ENCODE measurements at places on chromosomes 3 and 15. TPM values are rescaled to one million over a fixed set of nuclear protein-coding genes. Genes with fewer than 3 reads are reported as not detected.

Gene DUOXA2
- not detected for polyA plus RNA-seq

Gene GPR62
- 0.03 TPM for polyA plus RNA-seq

Gene TMEM212
- not detected for polyA plus RNA-seq

Gene FOXB1
- polyA plus RNA-seq = 0.09 TPM

Gene FBXO40
- not detected for polyA plus RNA-seq

DNA sequence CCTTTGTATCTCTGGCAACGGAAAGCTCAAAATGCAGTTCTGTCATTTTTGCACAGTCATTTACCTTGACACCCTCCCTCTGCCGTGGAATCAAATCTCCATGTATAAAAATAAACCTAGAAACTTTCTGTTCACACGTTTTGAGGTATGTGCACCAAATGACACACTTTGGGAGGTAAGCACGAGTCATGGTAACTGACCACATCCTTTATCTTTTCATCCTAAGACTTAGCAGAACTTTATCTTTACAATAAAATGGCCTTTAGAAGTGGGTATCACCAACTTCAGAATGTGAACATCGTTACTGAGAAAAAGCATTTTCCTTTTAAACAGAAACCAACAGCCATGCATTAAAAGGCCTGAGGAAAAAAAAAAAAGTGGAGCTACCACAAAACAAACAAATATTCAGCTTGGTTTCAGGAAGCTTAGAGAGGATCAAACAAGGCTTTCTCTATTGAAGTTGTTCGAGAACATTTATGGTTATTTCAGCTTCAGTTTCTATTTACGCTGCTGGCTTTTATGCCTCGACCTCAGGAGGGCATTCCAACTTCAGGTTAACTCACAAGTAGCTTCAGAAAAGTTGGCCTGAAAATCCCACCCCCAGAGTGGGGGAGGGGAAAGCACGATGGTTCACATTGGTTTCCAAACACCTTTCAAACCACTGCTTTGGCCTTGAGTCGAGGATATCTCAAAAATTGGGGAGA lies 171.1 kb upstream of the ICE2 start:
- DNase-seq = no peak

- no peak for DNase-seq
These were observed 468.3 kb upstream of the CBLB start for GRCh38 chr3:106337116-106337515.

- no peak for DNase-seq
These were observed 161.8 kb upstream of the BFSP2 start for GRCh38 chr3:133238015-133238414.

DNA sequence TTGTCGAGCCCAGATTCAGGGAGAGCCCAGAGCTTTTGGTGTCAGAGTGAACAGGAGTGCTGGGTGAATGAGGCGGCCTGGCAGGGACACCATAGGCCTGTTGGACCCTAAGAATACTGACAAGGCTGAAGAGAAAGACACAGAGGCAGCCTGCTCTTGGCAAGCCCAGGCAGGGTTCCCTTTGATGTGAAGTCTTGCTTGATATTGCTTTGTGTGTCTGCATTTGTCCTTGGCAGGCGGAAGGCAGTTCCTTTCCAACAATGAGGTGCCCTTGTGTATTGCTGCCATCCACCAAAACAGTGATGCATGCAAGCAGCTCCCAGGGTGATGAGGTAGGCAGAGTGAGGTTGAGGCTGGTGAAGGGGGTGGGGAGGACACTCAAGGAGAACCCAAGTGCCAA lies 152.7 kb upstream of the TSC22D2 start:
- peak; percentile 86 for DNase-seq
